ENCODE measurements at places on chromosomes 12 and 14.
A peak's percentile ranks its signal among the peaks of the same experiment; 100 is the strongest.

DNA sequence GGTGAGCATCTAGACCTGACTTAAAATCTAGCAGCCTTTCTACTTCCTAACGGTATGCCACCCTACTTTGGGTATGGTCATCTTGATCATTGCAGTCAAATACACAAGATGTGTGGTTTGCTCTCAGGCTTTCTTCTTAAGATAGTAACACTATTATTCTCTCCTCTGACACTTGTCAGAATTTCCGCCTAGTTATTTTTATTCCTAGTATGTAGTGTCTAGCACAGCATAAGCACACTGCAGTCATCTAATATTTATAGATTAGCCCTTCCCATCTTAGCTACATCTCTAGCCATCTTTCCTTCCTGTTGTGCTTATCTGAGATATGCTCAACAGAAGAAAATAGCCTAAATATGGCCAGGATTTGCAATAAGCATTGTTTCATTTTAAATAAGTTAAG, 180.1 kb downstream of the C12orf50 start:
- DNase-seq = no peak

GRCh38 chr12:50390316-50390741, 6.1 kb downstream of the FAM186A start:
- DNase-seq = no peak

GRCh38 chr12:121611306-121611705, 15.0 kb upstream of the ORAI1 start:
- DNase-seq = no peak

GRCh38 chr12:34597548-34598351, 575.5 kb downstream of the ALG10 start:
- no peak for DNase-seq

GRCh38 chr14:47103771-47104170, 452.2 kb upstream of the RPL10L start:
- DNase-seq = no peak

DNA sequence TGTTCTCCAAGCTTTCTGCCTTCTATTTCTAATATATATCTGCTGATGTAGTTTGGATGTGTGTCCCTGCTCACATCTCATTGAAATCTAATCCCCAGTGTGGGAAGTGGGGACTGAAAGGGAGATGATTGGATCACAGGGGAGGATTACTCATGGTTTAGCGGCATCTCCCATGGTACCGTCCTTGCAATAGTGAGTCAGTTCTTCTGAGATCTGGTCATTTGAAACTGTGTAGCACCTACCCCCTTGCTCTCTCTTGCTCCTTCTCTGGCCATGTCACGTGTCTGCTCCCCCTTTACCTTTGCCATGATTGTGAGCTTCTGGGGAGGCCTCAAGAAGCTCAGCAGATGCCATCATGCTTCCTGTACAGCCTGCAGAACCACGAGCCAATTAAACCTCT, 26.2 kb upstream of the ALX1 start:
- no peak for DNase-seq

DNA sequence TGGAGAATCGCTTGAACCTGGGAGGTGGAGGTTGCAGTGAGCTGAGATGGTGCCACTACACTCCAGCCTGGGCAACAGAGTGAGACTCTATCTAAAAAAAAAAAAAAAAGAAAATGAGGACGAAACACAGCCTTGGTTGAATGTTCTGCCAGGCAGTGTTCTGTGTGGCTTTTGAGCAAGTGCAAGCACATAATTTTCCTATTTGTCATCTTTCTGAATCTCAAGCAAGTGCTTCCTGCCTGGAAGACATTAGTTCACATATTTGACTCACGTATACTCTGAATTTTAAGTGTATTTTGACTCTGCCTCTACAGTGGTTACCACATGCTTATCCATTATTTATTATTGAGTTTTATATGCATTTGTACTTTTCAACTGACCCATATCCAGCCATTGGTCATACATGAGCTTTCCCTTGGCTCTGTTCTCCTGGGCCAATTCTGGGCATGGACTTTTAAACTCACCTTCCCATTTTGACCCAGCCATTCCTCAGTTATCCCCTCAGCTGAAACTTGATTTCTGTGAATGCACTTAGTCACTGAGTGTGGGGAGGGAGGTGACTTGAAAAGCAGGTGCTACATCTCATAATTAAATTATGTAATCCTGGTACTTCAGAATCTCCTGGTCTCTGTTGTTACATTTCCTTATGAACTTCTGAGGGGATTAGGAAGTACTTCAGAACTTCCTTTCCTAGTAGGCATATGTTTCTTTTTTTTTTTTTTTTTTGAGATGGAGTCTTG, 8.1 kb downstream of the OR10G2 start:
- no peak for DNase-seq

DNA sequence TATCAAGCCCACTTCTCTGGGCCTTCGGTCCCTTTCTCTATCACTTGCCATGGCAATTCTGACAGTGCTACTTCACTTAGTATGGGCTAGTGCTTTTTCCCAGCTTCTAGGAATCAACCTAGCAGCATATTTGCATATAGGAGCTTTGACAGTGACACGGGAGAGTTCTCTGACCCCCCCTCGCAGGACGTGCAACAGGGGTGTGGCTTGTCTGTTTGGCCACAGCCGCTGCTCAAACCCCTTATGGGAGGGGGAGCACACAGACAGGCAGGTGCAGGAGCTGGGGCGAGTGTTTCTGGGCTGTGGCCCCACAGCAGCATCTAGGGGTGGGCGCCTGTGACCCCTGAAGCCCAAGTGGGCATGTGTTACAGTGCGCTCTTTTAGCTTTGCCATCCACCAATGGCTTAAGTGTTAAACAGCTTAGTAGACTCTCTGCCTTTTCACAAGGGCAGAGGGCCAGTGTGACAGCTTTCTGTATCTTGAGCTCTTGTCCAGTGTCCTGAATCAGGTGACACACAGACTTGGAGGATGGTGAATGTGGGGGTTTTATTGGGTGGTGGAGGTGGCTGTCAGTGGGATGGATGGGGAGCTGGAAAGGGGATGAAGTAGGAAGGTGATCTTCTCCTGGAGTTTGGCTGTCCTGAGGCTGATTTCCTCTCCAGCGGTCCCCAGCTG, 229.3 kb downstream of the PCNX1 start:
- DNase-seq = peak; percentile 31

- no peak for DNase-seq
Measured at GRCh38 chr12:65464930-65465329, 186.4 kb downstream of the MSRB3 start.

- DNase-seq = no peak
Measured at GRCh38 chr12:127860536-127860935, 406.4 kb upstream of the TMEM132C start.

DNA sequence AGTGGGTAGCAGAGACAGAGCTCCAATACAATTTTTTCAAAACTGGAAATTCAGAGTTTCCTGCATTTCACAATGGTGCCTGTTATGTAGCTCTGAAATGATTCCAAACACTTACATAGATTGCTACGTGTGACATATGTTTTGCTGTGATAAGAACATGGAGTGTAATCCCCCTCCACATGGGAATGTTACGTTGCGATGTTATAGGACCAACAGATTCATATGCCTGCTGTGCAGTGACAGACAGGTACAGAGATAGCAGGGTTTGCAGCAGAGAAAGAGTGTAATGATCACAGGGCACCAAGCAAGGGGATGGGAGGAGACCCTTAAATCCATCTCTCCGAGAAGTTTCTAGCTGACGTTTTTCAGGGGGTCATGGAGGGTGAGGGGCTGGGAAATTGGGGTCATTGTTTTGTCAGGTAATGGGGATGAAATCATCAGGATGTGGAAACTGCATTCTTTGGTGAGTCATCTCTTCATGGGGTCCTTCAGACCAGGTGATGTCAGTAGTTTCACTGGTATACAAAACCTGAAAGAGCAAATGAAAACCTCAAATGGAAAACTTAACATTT, 76.6 kb upstream of the OSBPL8 start:
- no peak for DNase-seq

DNA sequence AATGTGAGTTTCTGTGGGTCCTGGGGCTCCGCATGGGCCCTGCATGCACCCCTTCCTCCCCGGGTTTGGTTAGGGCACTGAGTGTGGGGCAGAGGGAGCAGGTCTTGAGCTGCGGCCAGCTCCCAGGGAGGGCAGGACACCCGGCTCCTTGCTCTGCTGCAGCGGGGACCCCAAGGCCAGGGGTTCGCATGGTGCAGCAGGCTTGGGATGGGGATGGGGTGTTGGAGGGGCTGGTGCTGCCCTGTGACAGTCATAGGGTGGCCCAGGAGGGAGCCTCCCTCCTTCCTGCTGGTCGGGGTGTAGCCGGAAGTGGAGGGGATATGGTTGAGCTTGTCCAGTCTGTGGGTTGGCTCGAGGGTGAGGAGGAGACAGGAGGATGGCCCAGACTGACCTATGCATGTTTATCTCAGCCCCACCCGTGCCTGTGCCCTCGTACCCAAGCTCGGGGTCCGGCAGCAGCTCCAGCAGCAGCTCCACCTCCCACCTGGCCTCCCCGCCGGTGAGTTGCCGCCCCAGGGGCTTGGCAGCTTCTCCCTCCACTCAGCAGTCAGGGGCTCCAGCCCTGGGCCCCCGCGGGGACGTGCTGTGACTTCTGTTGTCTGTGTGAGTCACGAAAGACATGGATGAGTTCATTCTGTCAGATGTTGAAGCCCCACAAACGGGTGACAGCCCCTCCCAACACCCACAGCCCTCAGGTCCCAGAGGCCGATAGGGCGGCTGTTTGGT, 16.0 kb downstream of the ULK1 start:
- no peak for DNase-seq

GRCh38 chr14:24535737-24536136, 27.7 kb upstream of the CMA1 start:
- no peak for DNase-seq

- DNase-seq = no peak
Measured at GRCh38 chr12:39033782-39034181, 128.4 kb upstream of the CPNE8 start.

- DNase-seq = no peak
Measured at GRCh38 chr14:83711046-83711445, 1818.9 kb upstream of the FLRT2 start.

DNA sequence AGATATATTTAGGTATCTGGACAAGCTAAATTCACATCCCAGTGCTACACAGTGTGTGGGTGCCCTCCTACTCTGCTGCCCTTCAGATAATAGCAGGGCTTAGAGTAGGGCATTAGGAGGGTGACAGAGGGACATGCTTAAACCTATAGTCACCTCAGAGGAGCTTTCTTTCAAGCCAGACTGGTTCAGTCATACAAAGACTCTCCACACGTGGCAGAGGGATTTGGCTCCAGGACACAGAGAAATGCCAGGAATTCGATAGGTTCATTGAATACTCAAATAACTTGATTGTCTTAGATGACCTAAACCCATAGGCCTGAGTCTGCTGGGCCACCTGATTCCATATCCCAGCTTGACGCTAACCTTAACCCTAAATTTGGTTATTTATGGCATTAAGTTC, 163.5 kb downstream of the TPH2 start:
- DNase-seq = no peak

GRCh38 chr14:104151026-104151381, 12.6 kb downstream of the KIF26A start:
- DNase-seq = no peak

DNA sequence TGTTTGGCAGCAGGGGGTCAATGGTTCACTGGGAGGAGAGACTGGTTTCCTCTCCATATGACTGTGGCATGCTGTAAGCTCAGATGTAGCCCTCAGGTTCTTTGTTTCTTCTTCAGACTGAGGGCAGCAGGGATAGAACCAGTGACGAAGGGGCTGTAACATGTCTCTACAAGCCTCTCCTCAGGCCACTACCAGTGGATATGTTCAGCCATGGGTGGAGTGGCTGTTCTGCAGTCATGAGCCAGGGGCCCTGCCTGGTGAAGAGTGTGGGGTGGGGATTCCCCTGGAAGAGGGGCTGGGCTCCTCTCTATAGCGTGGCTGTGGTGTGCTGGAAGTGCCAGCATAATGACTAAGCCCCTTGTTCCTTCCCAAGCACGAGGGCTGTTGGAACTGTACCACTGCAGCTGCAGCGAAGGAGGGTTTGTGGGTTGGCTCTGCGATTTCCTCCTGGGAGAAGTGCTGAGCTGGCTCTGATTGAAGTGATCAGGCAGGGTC, 55.8 kb downstream of the CMAS start:
- no peak for DNase-seq

GRCh38 chr12:118326991-118327390, 45.7 kb downstream of the TAOK3 start:
- no peak for DNase-seq

DNA sequence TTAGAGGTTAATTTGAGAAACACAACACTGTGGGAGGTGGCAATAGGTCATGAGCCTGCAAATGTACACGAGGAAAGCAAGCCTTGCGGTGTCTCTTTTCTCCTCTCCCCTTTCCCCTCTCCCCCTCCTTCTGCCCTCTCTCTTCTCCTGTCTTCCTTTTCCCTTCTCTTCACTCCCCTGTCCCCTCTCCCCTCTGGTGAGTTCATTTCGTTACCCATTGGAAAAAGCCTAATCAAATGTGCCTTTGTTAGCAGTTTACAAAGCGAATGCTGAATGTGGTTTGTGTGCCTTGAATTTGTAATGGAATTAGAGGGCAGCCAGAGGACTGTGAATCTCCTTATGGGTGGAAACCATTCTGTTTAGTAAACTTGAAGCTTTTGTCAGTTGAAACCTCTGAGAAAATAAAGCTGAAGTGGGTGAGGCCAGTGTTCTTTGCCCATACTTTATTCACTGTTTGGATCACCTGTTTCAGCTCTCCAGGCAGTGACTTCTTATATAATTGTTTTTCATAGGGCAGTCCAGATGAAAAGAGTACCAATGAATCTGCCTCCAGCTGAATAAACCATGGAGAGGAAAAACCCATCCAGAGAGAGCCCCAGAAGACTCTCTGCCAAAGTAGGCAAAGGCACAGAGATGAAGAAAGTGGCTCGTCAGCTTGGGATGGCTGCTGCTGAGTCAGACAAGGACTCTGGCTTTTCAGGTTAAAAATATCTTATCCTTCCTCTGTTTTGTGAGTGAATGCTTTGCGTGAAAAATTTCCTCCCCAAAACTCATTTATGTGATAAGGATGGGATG, 7.3 kb downstream of the CIPC start:
- no peak for DNase-seq

GRCh38 chr14:36055681-36056225, 120.8 kb downstream of the PTCSC3 start:
- no peak for DNase-seq

GRCh38 chr12:79635676-79636075, 55.1 kb downstream of the PAWR start:
- no peak for DNase-seq

GRCh38 chr14:71056168-71056567, 148.9 kb downstream of the PCNX1 start:
- no peak for DNase-seq

DNA sequence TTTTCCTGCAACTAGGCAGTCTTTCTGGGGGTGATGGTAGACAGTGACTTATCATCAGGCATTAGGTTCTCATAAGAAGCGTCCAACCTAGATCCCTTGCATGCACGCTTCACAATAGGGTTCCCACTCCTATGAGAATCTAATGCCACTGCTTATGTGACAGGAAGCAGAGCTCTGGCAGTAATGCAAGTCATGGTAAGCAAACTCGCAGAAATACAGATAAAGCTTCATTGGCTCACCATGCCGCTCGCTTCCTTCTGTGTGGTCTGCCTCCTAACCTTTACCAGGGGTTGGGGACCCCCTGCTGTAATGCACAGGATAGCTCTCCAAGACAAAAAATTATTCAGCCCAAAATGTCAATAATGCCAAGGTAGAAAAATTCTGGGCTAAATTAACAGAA, 864.2 kb downstream of the TRHDE start:
- DNase-seq = no peak

- DNase-seq = no peak
Measured at GRCh38 chr12:46487567-46488131, 115.1 kb upstream of the SLC38A2 start.

- DNase-seq = peak; percentile 34
Measured at GRCh38 chr12:121578230-121579189, 2.3 kb downstream of the KDM2B start.

- no peak for DNase-seq
Measured at GRCh38 chr12:92213166-92213565, 67.5 kb upstream of the BTG1 start.
